ENCODE measurements at places on chromosomes 1 and 21.

DNA sequence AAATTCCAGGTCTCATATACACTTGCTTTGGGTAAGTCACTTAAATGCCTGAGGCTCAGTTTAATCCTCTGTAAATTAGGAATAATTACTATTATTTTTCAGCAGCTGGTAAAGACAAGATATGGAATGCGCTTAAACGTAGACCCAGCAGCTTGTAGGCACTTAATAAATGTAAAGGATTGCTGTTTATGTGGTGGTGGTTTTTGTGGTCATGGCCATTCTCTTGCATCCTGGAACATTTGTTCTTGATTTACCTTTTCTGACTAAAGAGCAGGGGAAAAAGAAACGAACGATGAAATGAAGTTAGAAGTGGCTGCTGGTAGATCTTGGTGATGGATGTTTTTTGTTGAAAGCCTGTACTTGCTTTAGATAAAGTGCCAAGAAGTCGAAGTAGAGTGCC, 195.0 kb upstream of the FOXD3 start:
- no peak for DNase-seq

GRCh38 chr1:30879940-30880677, 28.4 kb downstream of the SDC3 start:
- no peak for DNase-seq

DNA sequence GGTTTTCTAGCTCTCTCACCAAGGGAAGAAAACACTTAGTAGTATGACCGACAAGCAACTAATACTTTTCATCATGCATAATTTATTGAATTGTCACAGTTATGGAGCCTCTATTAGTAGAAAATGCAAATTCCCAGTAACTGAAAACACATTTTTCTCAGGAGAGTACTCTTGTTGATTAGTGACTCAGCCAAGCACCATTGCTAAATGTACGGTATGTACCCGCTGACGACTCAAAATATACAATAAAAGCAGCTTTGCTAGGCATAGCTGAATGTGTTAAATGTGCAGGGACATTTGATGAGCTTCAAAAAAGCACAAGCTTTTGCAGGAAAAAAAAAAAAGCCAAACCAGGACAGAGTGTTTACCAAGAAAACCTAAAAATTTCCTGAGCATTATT, 63.9 kb downstream of the WDR64 start:
- no peak for DNase-seq

- no peak for DNase-seq
Observed at GRCh38 chr1:195851804-195852203, 756.4 kb downstream of the KCNT2 start.

- no peak for DNase-seq
Observed at GRCh38 chr1:50278410-50278809, 144.8 kb downstream of the DMRTA2 start.

- peak; percentile 63 for DNase-seq
Observed at GRCh38 chr1:6037338-6037762, 8.3 kb upstream of the KCNAB2 start.

DNA sequence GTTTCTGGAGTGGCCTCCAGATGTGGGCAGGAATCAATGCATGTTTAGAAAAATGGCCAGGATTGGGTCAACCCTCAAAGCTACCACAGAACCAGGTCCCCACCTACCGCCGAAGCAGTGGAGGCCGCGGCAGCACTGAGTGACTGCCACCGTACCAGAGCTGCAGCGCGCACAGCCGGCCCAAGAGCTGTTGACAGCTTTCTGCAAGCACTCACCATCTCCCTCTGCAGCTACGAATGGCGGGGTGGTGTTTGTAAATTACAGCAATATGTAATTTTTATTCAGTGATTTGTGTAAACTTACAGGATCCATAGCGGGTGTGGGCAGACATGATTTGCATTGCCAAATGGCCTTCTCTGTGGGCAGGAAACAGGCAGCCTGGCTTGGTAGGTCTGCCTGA, 96.4 kb downstream of the CAMK2N1 start:
- DNase-seq = no peak

- no peak for DNase-seq
Observed at GRCh38 chr21:38646213-38646837, 148.0 kb upstream of the ERG start.

GRCh38 chr1:7009741-7010525, 224.7 kb downstream of the CAMTA1 start:
- no peak for DNase-seq

- no peak for DNase-seq
Observed at GRCh38 chr1:110605901-110606656, at the start of gene KCNA2. Gene KCNA2, minus strand, starts transcription at chr1:110606358. Its CDS starts 1,576 bp downstream, at chr1:110604782.

DNA sequence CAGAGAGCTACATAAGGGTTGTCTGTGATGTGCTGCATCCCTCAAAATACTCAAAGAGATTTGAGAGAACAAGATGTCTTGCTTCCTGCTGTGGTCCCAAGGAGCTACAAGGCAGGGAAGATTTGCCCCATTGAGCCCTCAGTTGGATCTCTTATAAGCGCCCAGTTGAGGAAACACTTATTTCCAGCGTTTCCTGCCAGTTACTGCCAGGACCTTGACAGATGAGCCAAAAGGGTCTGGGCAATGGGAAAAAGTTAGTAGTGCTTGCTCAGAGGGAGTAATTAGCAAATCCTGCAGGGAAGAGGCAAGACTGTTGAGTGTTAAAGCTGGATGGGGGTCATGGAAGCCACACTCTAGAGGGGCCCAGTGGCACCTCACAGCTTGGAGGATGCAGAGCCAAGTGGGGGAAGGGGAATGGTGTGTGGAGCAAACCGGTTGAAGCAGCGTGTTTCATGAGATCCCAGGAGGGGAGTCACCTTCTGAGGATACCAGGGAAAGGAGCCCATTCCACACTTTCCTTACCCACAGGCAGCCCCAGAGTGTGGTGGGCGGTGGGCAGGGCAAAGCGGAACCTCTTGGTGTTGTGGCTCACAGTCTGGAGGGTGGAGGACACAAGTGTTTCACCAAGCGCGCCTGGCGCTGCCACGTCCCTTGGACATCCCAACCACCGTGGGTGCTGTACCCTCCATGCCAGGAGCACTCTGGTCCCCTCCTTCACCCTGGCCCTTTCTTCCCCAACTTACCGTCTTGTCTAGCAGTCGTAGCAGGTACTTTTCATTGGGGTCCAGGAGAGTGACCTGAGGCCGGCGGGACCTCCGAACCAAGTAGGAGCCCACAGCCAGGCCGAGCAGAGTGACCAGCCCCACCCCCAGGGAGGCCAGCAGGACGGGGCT, 805 bp downstream of the CYB5R1 start:
- DNase-seq = no peak

GRCh38 chr1:12764016-12764415, 9.5 kb upstream of the PRAMEF12 start:
- no peak for DNase-seq

DNA sequence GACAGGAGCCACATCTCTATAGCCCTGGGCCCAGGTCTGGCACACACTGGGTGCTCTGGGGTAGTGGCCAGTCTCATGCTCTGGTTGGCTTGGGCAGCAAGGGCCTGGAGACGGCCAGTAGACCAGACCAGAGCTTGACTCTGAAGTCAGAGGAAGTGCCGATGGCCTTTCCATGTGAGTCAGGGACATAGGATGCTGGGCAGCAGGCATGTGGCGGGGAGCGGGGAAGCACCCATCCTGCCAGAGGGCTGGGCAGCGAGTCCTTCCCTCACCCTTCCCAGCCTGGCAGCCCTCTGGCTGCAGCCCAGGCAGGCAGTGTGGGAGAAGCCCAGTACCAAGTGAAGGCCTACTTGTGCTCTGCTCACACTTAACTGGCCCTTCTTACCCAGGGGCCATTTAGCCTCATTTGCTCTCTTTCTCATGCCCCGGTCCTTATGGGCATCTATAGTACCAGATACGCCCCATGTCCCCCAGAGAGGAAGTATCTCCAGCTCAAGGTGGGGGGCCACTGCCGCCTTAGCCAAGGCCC, 3.3 kb downstream of the GPR153 start:
- no peak for DNase-seq

GRCh38 chr1:43689289-43689688, 18.0 kb upstream of the ST3GAL3 start:
- DNase-seq = no peak

DNA sequence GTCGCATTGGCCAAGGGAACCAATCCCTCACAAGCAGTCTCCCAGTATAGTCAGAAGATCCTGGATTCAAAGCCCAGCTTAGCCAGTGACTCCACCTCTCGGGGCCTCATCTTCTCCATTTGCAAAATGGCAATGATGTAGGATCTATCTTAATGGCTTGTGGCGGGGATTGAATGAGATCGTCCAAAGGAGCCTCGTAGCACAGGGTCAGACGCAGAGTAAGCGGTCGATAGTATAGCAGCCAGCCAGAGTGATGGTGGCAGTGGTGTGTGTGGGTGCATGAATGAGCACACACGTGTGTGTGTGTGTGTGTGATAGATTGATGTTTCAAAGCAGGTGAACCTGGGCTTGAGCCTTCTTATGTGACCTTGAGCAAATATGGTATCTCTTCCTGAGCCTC, 79.8 kb upstream of the WNT4 start:
- no peak for DNase-seq

Data from activated CD8-positive, alpha-beta memory T cell treated with anti-CD3 and anti-CD28 coated beads, Interleukin-2, amount 10 ng/mL, durations not matched to agents 7 days and 5 days (primary cell).